Activated CD4-positive, alpha-beta T cell treated with anti-CD3 and anti-CD28 coated beads, Interleukin-2, amount 50 U/mL, for 24 hours (primary cell): ENCODE measurements at places on chromosomes 12 and 14.

- peak; percentile 75 for DNase-seq
These were observed at the start of gene TFCP2 for GRCh38 chr12:51172515-51173431. TSS of gene TFCP2 (minus strand) at chr12:51173135. CDS start at chr12:51172422, 713 bp downstream.

- no peak for DNase-seq
These were observed 372.1 kb upstream of the CCDC196 start for GRCh38 chr14:66114071-66114470.

DNA sequence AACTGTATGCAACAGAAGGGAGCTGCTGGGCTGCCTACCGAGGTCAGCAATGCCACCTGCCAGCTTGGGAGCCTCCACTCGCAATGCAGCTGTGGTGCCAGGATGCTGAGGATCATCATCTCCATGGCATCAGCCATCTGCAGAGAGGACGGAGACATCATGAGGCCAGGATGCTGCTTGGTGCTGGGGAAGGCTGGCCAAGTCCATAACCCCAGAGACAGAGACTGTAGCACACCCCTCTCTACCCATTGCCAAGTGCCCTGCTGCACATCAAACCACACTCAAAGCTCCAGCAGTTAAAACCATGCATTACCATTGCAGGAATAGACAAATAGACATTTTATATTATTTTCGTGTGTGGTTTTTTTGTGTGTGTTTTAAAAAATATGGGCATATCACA, 43.5 kb downstream of the SVOP start:
- DNase-seq = no peak

DNA sequence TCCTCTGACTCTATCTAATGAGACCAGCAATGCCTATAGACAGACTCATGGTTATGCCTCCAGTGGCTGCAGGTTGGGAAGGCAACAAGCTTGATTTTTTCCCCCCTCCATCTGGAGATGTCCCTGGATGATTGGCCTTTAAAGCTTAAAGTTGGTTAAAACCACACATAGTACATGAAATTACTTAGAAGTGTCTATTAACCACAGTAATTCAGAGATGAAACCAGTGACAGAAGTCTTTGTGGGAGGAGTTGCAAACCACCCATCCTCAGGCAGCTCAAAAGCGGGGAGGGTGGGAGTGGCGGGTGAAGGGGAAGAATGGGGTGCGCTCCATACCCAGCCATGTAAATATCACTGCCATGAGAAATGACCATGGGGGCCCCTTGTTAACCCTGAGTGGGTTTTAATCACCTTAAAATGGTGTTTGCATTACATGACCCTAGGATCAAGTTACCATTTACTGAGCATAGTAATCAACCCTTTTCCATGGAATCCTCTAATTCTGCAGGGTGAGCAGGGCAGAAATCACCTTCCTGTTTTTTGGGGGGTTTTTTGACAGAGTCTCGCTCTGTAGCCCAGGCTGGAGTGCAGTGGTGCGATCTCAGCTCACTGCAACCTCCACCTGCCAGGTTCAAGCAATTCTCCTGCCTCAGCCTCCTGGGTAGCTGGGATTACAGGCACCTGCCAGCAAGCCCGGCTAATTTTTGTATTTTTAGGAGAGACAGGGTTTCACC, 133.5 kb downstream of the FOXN3 start:
- DNase-seq = peak; percentile 25

DNA sequence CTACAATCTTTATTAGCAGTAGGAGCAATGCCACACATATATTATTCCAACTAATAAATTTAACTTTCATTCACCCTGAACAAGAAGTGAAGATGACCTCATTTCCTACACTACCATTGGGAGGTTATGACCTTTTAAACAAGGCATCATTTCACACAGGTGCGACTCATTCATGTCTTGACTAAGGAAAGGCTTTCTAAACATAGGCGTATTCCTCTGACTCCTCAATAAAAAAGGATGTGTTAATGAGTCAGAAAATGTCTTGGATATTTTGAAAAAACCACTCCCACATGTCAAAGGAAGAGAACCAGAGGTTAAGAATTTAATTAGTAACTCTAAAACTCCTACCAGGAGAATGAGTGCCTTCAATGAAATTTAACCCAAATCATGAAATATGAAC, 115.2 kb downstream of the PRICKLE1 start:
- DNase-seq = no peak

- no peak for DNase-seq
These were observed 2.5 kb downstream of the LGALS3 start for GRCh38 chr14:55131370-55132137.

DNA sequence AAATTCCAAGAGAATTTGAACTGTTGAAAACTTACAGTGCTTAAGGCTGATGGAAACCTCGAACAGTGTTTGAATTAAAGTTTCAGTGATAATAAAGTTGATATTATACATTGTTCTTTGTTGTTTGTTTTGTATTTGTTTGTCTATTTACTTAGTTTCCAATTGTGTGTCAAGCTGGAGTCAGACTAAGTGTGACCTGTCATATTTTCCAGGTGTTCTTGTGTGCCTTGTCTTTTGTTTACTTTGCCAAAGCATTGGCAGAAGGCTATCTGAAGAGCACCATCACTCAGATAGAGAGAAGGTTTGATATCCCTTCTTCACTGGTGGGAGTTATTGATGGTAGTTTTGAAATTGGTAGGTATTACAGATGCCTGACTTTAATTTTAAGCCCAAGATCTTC, 6.0 kb downstream of the SLCO1C1 start:
- no peak for DNase-seq

- peak; percentile 32 for DNase-seq
These were observed 91.8 kb downstream of the EML1 start for GRCh38 chr14:99884834-99885648.

DNA sequence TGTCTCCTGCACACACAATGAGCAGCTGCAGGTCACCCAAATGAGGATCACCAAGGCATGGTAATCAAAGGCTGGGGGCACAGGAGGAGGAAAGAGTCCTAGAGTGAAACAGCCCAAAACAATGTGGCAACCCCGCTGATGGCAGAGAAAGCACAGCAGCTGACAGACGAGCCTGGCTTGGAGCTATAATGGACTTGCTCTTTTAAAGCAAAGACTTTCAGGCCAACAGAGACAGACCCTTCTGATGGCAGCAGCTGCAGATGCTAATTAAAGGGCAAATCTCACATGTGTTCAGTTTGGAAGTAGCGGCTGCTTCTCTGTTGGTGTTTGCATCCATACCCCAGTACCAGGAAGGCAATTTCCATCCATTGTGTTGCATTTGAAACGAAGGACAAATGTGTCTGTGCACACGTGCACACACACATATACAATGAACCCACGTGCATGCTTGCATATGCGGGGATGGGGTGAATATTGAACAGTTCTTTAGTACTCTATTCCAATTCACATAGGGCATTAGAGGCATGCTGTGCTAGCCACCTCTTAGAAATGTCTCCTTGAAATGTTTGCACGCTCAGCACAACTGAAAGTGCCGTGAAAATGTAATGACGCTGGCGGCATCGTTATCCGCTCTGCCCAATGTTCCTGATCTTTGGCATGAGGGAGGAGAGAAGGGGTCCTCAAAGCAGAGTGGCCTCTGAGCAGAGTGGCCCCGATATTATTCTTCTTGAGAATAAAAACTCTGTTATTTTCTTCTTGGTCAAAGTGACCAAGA, 38.1 kb downstream of the CIT start:
- DNase-seq = no peak

- DNase-seq = no peak
These were observed 266.9 kb downstream of the KCNH5 start for GRCh38 chr14:62778310-62778709.

DNA sequence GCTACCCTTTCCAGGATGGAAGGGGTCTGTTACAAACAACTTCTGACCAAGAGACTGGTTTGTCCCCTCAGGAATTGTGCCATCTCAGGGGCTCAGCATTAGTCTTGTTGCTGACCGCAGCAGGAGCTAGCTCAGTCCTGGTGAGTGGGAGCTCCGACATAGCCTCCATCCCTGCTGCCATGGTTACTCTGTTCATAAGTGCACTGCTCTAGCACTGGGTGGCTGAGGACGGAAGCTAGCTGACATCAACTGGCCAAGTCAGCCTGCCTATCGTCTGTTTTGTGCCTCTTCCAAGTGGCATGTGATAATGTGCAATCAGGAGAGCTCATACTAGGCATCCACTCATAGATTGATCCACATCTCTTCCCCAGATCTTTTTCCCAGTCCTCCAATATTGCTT, 7.5 kb downstream of the SLC17A8 start:
- DNase-seq = no peak
